ENCODE measurements at places on chromosomes 3 and 15.

DNA sequence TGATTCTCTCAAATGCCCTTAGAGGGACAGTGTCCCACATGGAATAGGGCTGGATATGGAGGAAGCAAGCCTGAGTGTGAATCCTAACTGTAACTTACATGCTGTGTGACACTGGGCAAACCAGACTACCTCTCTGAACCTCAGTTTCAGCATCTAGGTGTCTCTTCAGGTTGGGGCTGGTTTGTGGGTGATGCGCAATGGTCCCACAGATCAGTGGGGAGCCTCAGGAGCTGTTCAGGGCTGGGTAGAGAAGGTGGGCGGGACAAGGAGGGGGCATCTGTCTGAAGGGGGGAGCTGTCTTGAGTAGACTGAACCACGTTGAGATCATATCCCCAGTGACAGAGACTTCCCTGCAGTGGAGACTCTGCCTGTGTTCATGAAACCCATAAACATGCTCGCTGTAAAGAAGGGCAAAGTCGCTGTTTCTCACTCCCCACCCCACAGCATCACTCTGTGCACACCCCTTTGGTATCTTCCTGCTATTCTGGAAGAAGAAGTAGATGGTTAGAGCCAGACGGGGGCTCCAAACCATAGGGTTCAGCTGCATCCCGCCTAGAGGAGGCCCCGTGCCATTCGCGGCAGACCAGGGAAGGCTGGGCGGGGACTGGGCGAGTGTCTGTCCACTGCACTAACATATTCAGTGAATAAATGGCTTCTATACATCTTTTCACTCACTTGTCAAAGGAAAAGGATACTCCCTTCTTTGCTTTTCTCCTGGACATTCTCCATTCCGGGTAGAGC is 28.4 kb downstream of the SRPRB start:
- no peak for DNase-seq

DNA sequence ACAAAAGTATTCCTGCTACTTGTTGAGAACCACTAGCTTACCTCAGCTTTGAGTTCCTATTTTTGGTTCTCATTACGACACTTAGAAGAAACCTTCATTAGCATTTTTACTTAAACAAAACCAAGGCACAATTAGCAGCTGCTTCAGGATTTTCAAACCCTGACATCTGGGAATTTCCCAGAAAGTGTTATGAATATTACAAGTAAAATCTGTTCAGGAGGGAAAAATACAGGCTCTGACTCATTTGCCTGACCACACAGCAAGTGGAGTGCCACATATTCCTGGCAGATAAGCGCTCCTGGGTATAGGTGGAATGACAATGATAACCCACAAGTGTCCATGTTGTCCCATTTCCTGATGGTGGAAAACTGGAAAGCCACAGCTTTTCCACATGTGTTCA is 10.3 kb upstream of the RFTN1 start:
- DNase-seq, result no peak

- no peak for DNase-seq
Measured at GRCh38 chr3:127183931-127184869, 8.7 kb upstream of the PRR23E start.

- DNase-seq, result no peak
Measured at GRCh38 chr3:127304121-127304744, 16.4 kb upstream of the PRR20G start.

- DNase-seq, result no peak
Measured at GRCh38 chr3:185647880-185648210, 61.8 kb downstream of the SENP2 start.

DNA sequence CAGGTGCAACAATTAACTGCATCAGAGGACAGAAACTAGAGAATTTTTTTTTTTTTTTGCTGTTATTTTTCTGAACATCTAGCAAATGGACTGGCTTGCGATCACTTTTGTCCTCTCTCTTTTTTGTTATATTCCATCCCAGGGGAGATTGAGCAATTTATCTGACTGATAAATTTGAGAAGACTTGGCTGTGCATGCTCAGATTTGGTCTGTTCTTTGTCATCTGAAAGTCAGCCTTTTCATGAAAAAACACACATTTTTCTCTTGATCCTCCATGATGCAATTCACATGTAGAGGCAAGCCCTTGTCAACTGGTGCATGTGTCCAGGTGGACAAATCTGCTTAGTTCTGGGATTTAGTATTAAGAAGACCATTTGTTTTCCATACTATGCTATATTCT is 309.3 kb downstream of the LRRC3B start:
- no peak for DNase-seq
